ENCODE measurements at places on chromosomes 4 and X. TPM values are rescaled to one million over a fixed set of nuclear protein-coding genes. Genes with fewer than 3 reads are reported as not detected.

The COL4A5 gene
- 0.13 TPM for total RNA-seq

The WNK3 gene
- total RNA-seq = 2.2 TPM

The TSPAN6 gene
- total RNA-seq = 45.2 TPM

The NHSL2 gene
- total RNA-seq = 0.26 TPM

The HGFAC gene
- total RNA-seq = 0.32 TPM

The LARP1B gene
- total RNA-seq = 21.6 TPM

The CACNA1F gene
- total RNA-seq = not detected

The HELQ gene
- 24.4 TPM for total RNA-seq

The CXXC4 gene
- total RNA-seq = not detected

The NMU gene
- total RNA-seq = 0.13 TPM

The CXCR3 gene
- not detected for total RNA-seq

The SRPK3 gene
- 0.65 TPM for total RNA-seq

The ZRSR2 gene
- total RNA-seq = 4.1 TPM

The OCRL gene
- 22.3 TPM for total RNA-seq

The KLHL2 gene
- total RNA-seq = 10.8 TPM

The LUZP4 gene
- total RNA-seq = not detected

The PJA1 gene
- 16.5 TPM for total RNA-seq

The ATOH1 gene
- not detected for total RNA-seq

The RIPPLY1 gene
- total RNA-seq = 0.13 TPM

The PNCK gene
- total RNA-seq = 0.65 TPM

The PFKFB1 gene
- 0.13 TPM for total RNA-seq

The DGKK gene
- not detected for total RNA-seq

The NRK gene
- total RNA-seq = 3.4 TPM

The ZCCHC12 gene
- total RNA-seq = 0.11 TPM

The RAB9A gene
- total RNA-seq = 43.6 TPM

The IGSF1 gene
- not detected for total RNA-seq

The XAGE2 gene
- not detected for total RNA-seq

The CT45A10 gene
- total RNA-seq = not detected

The OGT gene
- total RNA-seq = 155 TPM

The DCAF12L2 gene
- 0.11 TPM for total RNA-seq

The SMIM10 gene
- total RNA-seq = 5.5 TPM

The AKAP14 gene
- total RNA-seq = not detected

The PDCL2 gene
- not detected for total RNA-seq

The SH3BP2 gene
- total RNA-seq = 28.7 TPM

The ADH1B gene
- 3.2 TPM for total RNA-seq

The SMIM14 gene
- 198 TPM for total RNA-seq

The DIPK2B gene
- total RNA-seq = not detected

The MXRA5 gene
- total RNA-seq = 135 TPM
